ENCODE measurements at places on chromosomes 7 and 10.

GRCh38 chr7:27245798-27246691, 3.4 kb downstream of the EVX1 start:
- no peak for DNase-seq

DNA sequence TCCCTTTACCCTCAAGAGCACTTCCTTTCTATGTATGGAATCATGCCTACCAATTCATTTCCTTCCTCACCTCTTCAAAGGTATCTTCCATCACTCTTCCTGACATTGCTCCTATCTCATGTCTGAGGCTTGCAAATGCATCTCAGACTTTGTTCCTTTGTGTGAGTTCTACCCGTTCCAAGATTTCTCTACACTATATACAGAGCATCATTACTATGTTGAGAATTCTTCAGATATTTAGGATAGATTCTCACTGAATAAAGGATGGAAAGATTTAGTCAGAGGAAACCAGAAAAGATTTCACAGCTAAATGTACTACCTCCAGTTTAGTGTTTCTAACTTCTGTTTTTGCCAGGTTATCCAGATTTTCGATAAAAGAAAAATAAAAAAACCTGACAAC, 462.7 kb downstream of the PHTF2 start:
- DNase-seq, result no peak

- no peak for DNase-seq
These were observed 8.4 kb upstream of the UCN3 start for GRCh38 chr10:5356302-5356763.

DNA sequence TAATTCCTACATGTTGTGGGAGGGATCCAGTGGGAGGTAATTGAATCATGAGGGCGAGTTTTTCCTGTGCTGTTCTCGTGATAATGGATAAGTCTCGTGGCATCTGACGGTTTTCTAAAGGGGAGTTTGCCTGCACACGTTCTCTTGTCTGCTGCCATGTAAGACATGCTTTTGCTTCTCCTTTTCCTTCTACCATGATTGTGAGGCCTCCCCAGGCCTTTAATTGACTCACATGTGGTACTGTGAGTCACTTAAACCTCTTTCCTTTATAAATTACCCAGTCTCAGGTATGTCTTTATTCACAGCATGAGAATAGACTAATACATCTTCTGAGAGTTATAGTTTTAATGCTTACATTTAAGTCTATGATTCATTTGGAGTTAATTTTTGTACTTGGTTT, 22.6 kb upstream of the CPN1 start:
- DNase-seq, result no peak

DNA sequence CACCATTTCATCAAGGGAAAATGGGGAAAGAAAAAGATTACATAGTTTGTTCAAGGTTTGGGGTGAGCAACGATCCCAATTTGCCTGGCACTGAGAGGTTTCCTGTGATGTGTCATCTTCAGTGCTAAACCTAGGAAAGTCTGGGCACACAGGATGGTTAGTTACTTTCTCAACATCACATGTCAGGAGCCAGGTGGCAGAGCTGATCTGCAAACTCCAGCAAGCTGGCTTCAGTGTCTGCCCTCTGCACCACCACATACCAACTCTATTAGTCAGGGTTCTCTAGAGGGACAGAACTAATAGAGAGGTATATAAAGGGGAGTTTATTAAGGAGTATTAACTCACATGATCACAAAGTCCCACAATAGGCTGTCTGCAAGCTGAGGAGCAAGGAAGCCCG, 11.3 kb downstream of the ADAM12 start:
- DNase-seq, result no peak

DNA sequence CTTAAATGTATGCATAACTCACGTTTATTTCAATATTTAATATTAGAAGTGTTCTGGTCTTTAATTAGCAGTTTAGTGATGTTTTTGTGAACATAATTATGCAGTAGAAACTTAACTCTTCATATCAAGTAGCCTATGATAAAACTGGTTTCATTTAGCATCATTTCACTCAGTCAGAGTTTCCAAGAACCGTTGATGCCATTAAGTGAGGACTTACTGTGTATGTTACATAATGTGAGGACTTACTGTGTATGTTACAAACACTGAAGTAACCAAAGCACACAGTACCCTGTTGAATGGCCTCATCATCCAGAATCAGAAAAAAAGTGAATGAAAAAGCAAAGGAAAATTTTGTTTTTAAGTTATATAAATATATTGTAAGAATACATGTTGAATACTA, 32.9 kb upstream of the PBLD start:
- DNase-seq, result no peak

- DNase-seq, result no peak
These were observed 11.8 kb downstream of the BZW2 start for GRCh38 chr7:16657656-16658279.

- DNase-seq, result peak; percentile 69
These were observed 26.7 kb downstream of the MICALL2 start for GRCh38 chr7:1432411-1433082.

DNA sequence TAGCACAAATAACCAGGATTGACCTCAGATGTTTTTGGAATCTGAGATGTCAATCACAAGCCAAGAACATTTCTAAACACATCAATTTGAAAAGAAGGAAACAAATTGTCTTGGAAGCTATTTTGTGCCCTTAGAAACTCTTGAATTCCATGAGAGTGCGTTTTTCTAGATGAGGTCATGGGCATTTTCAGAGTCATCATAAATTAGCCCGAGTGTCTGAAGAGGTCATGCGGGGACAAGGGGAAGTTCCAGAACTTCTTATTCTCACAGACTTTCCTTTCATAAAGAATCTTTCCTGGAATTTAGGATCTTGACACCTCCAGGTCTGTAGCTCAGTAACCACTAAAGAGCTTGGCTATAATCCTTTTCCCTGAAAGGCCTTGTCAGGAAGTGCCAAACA, 28.2 kb downstream of the IL2RA start:
- no peak for DNase-seq

GRCh38 chr7:108460964-108461363, 4.7 kb upstream of the NRCAM start:
- DNase-seq, result no peak

- DNase-seq, result no peak
These were observed 698.2 kb upstream of the AUTS2 start for GRCh38 chr7:68900096-68900495.

DNA sequence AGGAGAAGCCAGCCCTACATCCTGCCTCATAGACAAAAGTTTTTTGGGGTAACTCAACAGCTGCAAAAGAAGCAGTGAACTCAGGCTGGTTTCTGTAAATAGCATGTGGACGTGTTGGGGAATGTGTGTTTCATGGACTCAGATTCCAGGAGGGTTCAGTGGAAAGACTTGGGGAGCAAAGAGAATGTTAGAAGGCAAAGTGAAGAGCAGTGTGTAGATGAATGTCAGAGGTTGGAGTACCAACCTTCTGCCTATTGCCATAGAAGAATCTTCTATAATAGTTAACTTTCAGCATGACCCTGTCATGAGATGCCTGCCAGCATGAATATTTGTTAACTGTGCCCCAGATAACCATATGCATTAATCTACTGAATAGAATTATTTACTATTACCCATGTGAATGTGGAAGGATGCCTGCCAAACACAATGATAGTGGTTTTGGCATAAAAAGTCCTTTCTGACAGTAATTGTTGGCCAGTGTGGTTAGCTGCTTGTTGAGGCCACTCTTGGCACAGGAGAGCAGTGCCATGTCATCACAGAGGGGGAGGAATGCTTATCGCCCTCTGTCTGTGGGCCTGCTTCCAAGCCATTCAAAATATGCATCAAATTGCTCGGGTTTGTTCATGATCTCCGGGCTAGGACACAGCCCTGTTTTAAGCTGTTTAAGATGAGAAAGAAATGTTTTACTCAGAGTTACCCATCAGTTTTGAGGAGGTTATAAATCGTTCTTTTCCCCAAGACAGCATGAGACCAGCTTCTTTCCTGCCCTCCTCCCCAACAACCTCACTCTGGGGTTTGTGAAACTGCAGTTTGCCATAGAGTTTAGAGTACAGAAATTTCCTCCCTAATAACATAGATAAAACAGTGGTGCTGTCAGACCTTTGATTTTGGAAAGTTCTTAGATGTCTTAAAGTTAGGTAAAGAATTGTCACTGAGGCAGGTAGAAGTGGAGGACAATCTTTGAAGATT, 165.3 kb downstream of the WNT2 start:
- DNase-seq, result no peak

DNA sequence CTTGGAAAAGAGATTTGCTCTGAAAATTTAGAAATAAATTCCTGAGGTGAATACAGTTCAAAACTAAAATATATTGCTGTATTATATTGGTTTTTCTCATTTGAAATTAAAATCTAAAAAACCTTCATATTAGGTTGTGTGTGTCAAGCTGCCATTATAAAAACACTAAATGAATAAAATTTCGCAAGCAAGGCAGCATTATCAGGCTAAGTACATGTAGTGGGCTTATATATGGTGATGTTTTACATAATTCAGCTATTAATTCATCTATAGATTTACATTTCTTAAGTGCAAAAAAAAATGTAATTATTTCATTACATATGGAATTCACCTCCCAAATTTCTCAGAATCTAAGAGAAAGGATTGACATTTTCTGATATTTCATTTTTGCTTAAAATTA, 5.3 kb downstream of the MEOX2 start:
- DNase-seq, result no peak

- DNase-seq, result no peak
These were observed 61.1 kb downstream of the CHST15 start for GRCh38 chr10:124032087-124032935.

DNA sequence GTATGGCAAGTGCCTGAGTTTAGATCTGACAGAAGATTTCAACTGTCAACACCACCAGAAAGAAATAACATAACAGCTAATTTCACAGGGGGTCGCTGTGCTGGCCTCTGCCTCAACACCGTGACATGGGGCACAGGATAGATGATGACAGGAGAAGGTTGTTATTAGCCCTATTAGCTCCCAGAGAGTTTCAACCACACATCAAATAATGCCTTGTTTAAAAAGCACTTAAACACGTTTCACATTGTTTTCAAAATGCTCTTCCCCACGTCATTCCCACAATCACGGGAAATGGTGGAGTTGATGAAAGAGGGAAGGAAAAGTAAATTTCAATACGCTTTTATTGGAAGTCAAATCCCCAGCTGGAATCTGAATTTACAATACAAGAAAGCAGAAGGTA, 184.7 kb downstream of the MAGI2 start:
- DNase-seq, result no peak

DNA sequence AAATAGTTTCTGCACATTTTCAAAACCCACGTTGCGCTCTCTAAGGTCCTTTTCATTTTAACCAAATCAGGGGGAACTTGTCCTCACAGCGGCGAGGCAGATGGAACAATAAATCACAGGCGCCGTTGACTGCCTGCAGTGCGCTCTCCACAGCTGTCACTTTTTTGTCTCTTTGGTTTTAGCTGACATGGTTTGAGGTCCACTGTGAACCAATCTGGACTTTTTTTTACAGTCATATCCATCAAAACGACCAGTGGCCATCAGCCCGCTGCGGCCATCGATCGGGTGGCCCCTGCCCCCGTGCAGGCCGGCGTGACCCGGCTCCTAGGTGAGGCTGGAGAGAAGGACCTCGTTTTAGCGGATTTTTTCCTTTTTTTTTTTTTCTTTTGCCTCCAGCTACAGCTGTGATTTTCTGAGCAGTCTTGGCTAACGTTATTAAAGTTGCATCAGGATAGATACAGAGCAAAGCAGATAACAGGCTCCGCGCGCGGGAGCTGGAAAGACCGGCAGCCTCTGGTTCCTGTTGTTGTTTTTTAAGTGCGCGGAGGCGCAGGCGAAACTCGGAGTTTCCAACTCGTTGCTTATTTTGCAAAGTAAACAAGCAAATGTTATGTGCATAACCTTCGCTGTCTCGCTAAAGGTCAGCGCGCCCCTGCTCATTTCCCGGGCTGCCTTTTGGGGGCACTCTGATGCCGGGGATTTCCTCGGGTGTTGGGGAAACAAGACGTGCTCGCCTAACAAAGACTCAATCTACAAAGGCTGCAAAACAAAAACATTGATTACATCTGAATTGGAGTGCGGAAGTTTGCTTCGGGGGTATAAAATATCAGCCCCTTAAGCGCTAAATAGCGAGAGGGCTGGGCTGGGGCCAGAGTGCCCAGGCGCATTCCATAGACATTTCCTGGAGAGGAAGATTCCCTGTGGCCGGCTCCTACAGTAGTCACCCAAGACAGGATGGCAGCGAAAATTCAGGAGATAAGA, 414.8 kb upstream of the MKI67 start:
- DNase-seq, result no peak

- DNase-seq, result no peak
These were observed 134.6 kb downstream of the RNF216 start for GRCh38 chr7:5646846-5647245.

- DNase-seq, result no peak
These were observed 66.7 kb downstream of the ST7 start for GRCh38 chr7:117019786-117020590.

GRCh38 chr7:28038175-28038797, 142.3 kb downstream of the JAZF1 start:
- DNase-seq, result no peak

GRCh38 chr10:79102498-79102874, 33.7 kb downstream of the ZMIZ1 start:
- no peak for DNase-seq

DNA sequence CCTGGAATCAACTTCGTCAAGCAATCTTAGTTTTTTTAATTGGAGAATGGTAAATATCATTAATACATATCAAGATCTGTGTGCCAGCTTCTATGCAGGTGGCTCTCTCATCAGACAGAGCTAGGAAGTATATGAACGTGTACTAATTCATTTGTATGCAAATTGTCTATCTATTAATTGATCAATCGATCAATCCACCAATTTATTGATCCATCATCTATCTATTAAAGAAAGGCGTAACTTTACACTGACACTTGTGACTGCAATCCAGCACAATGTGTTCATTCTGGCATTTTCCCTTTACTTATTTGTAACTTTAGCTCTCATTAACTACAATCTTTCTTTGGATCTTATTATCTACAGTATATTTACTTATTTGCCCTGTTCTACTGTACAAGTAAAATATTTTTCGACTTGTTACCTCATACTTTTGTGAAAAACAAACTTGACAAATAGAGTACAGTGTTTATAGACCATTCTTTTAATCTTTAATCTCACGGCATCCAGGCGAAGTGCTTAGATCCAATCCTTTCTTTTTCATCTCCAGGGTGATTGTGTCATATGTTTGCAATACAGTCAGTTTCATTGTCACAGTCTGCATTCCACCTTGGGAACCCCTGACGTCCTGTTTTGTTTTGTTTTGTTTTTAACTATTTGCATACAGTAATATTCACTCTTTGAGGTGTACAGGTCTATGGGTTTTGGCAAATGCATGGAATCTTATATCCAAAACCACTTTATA, 22.0 kb upstream of the GHRHR start:
- DNase-seq, result no peak

Measured in activated T-helper 1 cell treated with anti-CD3 and anti-CD28 coated beads, Interleukin-2, amount 50 U/mL, for 16 hours (primary cell).